ENCODE measurements at places on chromosomes 1 and 21.

DNA sequence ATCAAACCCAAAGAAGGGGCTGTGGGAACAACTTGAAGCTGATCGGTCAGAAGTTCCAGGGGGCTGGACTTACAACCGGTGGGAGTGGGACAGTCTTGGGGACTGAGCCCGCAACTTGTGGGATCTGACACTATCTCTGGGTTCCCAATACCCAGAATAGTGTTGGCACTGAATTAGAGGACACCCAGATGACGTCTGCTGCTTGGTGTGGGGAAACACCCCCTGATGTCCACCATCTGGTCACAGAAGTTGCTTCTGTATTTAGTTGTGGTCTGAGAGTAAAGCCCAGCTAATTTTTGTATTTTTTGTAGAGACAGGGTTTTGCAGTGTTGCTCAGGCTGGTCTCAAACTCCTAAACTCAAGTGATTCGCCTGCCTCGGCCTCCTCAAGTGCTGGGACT, 28.8 kb downstream of the SERBP1 start:
- DNase-seq: no peak

DNA sequence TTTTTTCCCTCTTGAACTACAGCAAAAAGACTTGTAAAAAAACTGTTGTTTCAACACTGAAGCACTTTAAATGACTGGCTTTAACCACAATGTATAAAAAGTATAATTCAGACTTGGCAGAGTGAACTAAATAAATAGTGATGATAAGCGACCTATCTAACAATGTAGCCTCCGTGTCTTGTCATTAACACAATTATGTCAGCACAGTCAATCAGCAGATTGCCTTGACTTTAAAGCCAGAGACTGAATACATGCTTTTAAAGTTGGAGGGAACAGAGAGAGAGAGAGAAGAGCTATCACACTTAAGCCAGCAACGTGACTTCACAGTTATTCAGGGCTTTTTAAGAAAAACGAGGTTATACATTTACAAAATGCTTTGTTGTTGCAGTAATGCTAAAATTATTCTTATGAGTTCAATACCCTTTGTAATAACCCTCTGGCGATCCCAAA, 378.1 kb downstream of the LMO4 start:
- no peak for DNase-seq

DNA sequence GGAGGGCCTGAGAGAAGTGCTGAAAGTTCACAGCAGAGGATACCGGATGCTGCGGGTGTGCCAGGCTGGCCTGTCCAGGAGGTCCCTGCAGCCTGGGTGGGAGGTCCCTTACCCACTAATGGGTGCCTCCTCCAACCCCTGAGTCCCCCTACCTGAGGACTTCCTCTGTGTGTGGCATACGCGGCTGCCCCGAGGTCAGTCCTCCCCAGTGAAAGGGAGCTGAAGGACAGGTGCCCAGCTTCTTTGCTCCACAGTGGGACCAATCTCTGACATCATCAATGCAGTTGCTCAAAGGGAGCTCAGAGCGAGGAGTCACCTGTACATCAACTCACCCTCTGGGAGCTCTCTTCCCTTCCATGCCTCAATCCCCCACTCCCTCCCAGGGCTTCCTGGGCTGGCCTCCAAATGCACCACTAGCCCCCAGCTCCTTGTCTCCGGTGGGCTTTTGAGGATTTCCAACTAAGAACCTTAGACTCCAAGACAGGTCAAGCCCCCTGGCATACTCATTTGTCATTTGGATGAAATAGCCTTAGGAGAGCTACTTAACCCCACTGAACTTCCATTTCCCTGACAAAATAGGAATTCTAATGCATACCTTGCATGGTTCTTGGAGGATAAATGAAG, 53.9 kb downstream of the PDE9A start:
- no peak for DNase-seq

DNA sequence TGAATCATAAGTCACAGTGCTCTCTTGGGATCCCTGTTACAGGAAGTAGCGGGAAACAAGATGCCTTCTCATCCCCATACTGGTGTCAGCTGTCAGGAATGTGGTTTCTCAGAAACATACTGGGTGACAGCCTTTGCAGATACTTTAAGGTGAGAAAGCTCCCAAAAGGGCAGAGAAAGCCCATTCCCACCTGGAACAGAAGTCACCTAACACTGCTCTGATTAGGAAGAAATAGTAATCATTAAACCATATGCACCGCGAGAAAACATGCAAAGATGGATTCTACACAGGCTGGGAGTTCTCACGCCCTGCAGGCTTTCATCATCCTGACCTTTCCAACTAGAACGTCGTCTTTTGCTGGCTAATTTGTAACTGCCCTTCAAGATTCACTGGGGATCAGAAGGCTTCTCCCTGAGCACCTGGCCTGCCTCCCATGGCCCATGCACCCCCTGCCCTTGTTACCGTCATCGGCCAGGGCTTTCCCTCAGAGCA, 46.2 kb upstream of the SLC44A3 start:
- DNase-seq: no peak

GRCh38 chr1:201332021-201332420, 45.5 kb downstream of the TNNT2 start:
- no peak for DNase-seq

- DNase-seq: no peak
Observed at GRCh38 chr1:47650205-47650604, 212.4 kb downstream of the FOXD2 start.

GRCh38 chr1:158124034-158124433, 56.7 kb upstream of the CD1D start:
- DNase-seq: no peak

- DNase-seq: no peak
Observed at GRCh38 chr1:24828183-24828886, 83.1 kb downstream of the CLIC4 start.

DNA sequence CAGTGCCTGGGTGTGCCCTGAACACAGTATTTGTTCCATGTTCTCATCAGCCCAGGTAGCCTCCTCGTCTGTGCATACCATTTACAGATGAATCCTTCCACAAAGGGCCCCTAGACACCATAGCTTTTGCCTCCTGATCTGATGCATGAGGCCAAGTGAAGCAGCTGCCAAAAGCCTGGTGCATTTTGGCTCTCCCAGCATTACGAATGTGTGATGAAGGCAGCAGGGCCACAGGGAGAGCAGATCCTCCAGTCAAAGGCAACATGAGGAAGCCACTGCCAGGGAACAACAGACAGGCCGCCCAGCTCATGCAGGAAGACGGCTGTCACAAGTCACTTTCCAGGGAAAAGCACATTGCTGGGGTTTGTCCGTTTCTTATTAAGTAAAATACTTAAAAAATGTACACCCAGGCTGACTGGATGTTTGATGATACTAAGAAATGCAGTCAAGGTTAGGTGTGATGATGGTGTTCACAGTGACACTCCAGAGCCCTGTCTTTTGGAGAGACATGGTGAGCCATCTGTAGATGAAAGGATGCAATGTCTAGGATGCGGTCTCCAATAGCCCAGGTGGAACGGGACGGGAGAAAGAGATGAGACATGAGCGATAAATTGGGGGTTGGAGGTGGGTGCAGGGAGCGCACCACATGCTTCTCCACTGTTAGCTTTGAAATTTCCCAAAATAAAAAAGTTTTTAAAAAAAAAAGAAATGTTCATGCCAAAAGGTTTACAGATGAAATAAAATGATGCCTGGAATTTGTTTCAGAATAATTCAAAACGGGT, 48.7 kb downstream of the NPHP4 start:
- DNase-seq: no peak

- no peak for DNase-seq
Observed at GRCh38 chr1:93186667-93187066, 6.1 kb downstream of the CCDC18 start.

DNA sequence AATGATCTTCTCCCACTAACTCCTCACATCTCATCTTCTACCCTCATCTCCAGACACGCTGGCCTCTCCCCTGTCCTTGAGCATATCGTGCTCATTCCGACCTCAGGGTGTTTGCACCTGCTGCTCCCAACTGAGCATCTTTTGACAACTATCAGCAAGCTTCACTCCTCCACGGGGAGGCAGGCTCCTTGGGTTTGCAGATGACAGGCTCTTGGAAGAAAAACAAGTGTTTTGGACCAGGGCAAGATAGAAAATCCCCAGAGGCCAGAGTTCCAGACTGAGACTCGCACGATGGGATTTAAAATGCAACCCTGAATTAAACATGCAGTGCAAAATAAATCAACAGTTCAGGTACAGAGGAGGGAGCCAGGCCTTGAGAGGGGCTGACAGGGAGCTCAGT, 246.7 kb downstream of the PTPRU start:
- DNase-seq: no peak
